M059J (cell line): ENCODE measurements at places on chromosomes 7 and 10. TPM values are rescaled to one million over a fixed set of nuclear protein-coding genes. Genes with fewer than 3 reads are reported as not detected.

Gene PLEKHS1
- total RNA-seq, result 1.0 and 1.1 TPM in 2 replicates

DNA sequence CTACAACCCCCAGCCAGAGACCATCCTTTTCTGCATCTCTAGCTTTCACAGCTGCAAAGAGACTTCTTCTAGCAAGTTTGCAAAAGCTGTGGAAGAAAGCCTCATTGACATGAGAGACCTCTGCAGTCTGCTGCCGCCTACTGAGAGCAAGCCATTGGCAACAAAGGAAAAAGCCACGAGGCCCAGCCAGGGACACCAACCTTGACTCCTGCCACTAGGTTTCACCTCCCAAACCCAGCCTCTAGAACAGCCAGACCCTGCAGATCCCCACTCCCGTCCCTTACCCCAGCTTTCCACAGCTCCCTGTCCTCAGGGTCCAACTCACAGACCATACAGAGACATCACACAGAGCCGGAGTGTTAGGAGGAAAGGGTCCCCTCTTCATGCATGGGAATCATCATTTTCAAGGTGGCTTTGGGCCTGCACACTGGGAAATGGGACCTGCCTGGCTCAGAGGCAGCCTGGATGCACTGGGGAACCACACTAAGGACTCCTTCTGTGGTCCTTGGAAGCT, 14.6 kb upstream of the C10orf53 start:
- DNase-seq, result no peak

- no peak for DNase-seq
Measured at GRCh38 chr7:90483251-90483650, 13.8 kb downstream of the PTTG1IP2 start.

GRCh38 chr10:71981876-71982230, 17.7 kb downstream of the CHST3 start:
- no peak for DNase-seq

DNA sequence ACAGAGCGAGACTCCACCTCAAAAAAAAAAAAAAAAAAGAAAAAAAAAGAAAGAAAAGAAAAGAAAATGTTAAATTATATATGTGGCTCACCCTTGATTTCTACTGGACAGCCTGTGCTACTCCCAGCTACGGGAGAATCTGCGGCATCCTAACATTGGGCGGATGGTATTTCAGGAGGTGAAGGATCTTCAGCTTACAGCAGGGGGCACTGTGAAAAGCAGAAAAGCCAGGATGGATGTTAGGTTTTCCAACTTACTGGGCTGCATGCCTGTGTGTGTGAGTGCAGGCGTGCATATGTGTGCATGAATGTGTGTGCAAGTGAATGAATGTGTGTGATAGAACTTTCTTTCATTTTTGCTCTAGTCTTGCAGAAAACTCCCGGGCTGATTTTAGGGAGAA, 1066.5 kb downstream of the TYW1 start:
- DNase-seq, result no peak

- no peak for DNase-seq
Measured at GRCh38 chr7:41885748-41886147, 182.9 kb upstream of the INHBA start.

- no peak for DNase-seq
Measured at GRCh38 chr10:23469596-23470237, 30.8 kb downstream of the OTUD1 start.

Gene NRP1
- 73.1 and 106 TPM in 2 replicates for total RNA-seq

GRCh38 chr7:99497766-99498545, 2.1 kb downstream of the ZNF394 start:
- no peak for DNase-seq

- DNase-seq, result no peak
Measured at GRCh38 chr10:96422525-96422924, 63.7 kb upstream of the OPALIN start.

Gene OR2A14
- not detected in 2 replicates for total RNA-seq

DNA sequence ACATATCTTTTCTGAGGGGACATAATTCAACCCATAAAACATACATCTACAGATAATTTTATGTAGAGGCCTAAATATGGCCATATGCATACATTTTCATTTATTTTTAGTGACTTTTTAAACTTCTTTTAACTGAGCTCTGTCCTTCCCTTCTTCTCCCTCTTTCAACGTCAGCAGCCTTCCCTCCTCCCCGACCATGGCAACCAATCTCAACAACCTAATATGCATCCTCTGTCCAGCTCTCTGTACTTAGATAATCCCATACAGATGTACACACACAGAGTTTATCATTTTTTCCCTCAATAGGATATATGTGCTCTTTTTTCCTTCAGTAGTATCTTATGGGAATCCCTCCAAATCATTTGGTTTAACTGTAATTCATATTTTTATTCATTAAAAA, 94.3 kb downstream of the CCDC71L start:
- DNase-seq, result no peak

Gene AGAP6
- 2.5 and 3.1 TPM in 2 replicates for total RNA-seq

Gene GPR158
- 0.02 TPM in 1 of 2 replicates, not detected in the other for total RNA-seq
